ENCODE measurements at places on chromosomes 4 and X.

DNA sequence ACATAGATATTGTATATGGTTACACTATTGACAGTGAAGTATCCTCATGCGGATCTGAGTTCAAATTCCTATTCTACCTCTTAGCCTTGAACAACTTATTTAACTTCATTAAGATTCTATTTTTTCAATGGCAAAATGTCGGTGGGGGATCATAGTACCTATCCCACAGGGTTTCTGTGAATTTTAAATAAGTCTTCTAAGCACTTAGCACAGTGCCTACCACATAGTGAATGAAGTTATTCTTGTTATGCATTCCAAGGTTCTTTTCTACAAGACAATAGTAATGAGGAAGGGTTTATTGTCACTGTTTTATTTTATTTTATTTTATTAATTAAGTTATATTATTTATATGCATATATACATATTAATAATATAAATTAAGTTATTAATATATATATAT is 8.8 kb upstream of the ENAM start:
- DNase-seq: no peak

DNA sequence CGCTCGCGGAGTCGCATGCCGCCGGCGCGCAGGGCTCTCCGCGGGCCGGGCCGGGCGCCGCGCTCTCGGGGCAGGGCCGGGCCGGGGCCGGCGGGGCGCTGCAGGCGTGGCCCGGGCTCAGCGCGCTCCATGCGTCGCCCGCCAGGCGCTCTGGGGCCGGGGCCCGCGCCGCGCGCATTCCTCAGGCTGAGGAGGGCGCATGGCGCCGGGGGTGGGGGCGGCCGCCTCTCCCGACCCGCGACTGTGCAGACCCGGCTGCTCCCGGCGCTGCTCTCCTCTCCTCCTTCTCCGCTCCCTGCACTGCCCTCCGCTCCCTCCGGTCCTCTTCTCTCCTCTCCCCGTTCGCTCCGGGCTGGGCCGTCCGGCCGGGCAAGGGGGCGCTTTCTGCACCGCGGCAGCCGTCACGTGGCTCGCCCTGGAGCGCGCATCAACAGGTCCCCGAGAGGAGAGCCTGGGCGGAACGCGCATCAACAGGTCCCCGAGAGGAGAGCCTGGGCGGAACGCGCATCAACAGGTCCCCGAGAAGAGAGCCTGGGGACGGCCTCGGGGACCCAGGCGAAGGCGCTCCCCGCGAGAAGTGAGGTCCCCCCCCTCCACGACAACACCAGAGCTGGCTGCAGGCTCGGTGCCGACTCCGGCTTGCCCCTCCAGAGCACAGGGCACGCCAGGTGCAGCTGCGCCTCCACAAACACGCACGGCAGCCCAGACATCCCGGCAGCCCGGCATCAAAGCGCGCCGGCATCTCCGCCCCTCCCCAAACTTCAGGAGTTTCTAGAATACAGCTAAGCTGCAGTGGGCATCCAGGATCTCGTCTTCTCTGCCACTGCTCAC is 12.9 kb downstream of the PPP2R3B start:
- no peak for DNase-seq

DNA sequence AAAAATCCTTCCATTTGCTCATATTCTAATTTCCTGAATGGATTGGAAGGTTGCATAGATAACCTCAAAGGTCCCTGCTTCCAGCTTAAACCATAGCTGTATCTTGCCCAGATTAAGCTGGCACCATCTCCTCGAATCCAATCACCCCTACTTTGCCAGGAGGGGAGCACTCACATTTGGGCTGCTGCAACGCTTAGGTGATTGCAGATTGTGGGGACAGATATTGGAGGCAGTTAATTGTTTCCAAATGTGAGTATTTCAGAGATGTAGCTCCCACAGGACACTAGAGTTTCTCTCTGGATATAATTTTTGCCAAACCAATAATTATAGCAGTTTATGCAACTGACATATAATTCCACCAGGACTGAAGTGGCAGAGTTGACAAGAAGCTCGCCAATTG is 53.5 kb upstream of the ACSL1 start:
- DNase-seq: no peak

GRCh38 chr4:2792711-2793585 is at the start of gene SH3BP2:
SH3BP2 (plus strand) TSS chr4:2793085; CDS start chr4:2820618, 27,533 bp downstream.
- no peak for DNase-seq

- DNase-seq: no peak
Observed at GRCh38 chrX:13430136-13430827, 110.4 kb upstream of the ATXN3L start.

GRCh38 chr4:79623021-79623870 is 215.2 kb upstream of the GK2 start:
- no peak for DNase-seq

GRCh38 chr4:102596532-102596931 is 95.4 kb downstream of the NFKB1 start:
- no peak for DNase-seq

- no peak for DNase-seq
Observed at GRCh38 chr4:41148931-41149330, 65.4 kb downstream of the APBB2 start.

- no peak for DNase-seq
Observed at GRCh38 chr4:188573104-188573503, 433.9 kb downstream of the TRIML1 start.

DNA sequence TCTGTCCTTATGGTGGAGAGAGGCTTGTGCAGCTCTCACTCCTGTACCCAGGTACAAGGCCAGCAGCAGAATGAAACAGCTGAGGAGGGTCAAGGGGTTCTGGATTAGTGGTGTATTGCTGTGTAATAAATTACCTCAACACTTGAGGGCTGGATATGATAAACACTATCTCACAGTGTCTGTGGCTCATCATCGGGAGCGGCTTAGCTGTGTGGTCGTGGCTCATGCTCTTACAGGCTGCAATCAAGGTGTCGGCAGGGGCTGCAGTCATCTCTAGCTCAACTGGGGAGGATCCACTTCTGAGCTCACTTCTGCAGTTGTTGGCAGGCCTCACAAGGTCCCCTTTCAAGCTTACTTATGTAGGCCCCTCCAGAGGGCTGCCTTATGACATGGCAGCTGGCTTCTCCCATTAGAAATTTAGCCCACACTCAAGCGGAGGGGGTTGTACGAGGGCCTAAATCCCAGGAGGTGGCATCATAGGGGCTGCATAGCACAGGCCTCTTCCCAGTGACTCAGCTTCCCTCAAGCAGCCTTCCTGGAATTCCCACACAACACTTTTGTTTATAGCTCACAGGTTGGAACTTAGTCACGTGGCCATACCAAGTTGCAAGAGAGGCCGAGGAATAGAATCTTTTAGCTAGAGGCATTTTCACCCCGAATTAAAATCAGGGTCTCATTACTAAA is 148.2 kb upstream of the RPS6KA3 start:
- DNase-seq: no peak

DNA sequence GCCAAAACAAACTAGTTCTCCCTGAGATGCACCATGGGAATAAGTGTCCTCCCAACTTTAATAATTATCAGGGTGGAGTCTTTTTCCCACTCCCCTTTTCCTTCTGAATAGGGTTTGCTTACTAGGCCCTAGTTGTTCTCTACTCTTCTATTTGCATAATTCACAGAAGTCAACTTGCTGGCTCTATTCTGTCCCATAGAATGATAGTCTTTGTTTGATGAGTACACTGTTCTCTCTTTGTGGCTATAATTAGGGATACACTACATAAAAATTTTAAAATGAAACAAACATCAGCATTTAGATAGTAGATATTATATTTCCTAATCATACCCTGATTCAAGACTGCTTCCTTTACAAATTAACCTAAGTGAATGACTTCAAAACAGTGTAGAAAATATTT is 10.3 kb downstream of the PDHA2 start:
- no peak for DNase-seq

- DNase-seq: no peak
Observed at GRCh38 chrX:22164770-22165388, 107.8 kb upstream of the CBLL2 start.

GRCh38 chrX:66200855-66201795 is 37.1 kb downstream of the HEPH start:
- no peak for DNase-seq

- no peak for DNase-seq
Observed at GRCh38 chr4:16995451-16995850, 97.0 kb upstream of the LDB2 start.

Data from dermis microvascular lymphatic vessel endothelial cell (primary cell).